ENCODE measurements at places on chromosomes 11 and 22. TPM values are rescaled to one million over a fixed set of nuclear protein-coding genes. Genes with fewer than 3 reads are reported as not detected.

DNA sequence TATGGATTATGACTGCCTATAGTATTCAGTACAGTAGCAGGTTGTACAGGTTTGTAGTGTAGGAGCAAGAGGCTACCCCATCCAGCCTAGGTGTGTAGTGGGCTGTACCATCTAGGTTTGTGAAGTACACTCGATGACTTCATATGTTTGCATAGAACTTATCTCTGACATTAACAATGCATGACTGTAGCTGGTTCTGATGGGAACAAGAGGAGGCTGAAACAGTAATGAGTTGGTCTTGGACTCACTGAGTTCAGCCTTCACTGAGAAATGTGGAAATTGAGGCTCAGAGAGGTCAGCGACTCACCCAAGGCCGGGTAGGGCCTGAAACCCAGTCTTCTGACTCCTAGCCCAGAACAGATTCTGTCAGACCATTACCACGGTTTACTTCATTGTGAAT lies 13.0 kb downstream of the MYO7A start:
- no peak for DNase-seq

GRCh38 chr11:84899740-84900139 lies 727.4 kb downstream of the DLG2 start:
- DNase-seq, result no peak

Gene NAV2
- polyA plus RNA-seq, result 7.6 TPM

Gene GGTLC2
- polyA plus RNA-seq, result not detected

Measured in heart left ventricle (tissue), 16 donors.